Epithelial cell of proximal tubule (primary cell): ENCODE measurements at places on chromosomes 16 and 17.

- DNase-seq: no peak
Measured at GRCh38 chr17:19005137-19005773, 691 bp upstream of the FAM83G start.

DNA sequence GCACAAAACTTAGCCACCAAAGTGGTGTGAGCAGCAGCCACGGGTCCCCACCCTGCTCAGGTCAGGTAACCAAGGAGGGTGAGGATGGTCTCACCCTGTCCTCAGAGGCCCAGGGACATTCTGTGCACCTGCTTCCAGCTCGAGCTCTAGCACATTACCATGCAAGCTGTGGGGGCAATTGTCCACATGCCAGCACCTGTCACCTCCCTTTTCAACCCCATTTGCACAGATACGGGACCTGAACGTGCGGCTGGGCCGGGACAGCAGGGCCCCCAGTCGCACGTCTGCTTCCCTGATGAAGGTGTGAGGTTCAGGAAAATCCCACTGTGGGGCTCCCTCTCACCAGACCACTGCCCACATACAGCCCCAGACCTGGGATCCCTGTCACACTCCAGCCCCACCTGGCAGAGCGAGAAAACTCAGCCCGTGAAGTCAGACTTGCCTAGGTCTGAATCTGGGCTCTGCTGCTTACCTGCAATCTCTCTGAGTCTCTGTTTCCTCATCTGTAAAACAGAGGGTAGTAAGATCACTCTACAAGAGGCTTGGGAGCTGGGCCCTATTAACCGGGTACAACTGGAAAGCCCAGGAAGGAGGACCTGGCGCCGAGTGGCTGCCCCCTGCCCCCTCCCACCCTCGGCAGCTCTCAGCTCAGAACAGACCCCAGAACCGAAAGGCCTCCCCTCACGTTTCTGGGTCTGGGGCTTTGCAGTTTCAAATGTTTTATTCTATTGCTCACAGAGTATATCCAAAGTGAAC is 7.9 kb downstream of the WFIKKN2 start:
- no peak for DNase-seq

GRCh38 chr17:71628306-71628705 is 492.5 kb upstream of the SOX9 start:
- no peak for DNase-seq

DNA sequence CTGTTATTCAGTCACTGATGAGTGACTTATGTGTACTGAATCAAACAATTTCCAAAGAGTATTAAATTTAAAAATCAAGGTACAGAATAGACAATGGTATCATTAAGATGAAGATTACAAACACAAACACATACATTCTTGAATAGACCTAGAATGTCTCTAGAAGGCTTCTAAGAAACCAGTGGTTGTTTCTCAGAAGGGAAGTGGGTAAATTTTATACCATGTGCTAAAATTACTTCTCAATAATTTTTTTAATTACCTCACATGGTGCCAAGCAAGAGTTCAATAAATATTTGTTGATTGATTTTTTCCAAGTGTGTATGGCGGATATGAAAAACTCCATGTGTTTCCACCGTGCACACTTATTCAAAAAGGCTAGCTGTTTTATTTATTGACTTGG is 6.4 kb downstream of the DYNLRB2 start:
- no peak for DNase-seq

GRCh38 chr16:55492756-55493380 is 13.9 kb downstream of the MMP2 start:
- no peak for DNase-seq
